ENCODE measurements at places on chromosomes 7 and 10.

DNA sequence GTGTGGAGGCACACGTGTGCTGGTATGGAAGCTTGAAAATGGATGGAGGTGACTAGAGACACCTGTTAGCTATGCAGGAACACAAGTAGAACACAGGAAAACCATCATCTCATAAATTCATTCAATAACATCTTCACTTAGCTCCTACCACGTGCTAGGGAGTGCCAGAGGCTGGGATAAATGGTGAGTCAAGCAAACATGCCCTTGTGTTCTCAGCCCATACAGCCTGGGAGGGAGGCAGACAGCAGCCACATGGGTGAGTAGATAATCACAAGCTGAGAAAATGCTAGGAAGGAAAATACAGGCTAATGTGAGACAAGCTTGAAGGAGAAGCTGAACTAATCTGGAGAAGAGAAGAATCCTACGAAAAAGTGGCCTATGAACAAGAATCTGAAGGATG lies 468.0 kb upstream of the ZMIZ1 start:
- DNase-seq, result peak; percentile 31

DNA sequence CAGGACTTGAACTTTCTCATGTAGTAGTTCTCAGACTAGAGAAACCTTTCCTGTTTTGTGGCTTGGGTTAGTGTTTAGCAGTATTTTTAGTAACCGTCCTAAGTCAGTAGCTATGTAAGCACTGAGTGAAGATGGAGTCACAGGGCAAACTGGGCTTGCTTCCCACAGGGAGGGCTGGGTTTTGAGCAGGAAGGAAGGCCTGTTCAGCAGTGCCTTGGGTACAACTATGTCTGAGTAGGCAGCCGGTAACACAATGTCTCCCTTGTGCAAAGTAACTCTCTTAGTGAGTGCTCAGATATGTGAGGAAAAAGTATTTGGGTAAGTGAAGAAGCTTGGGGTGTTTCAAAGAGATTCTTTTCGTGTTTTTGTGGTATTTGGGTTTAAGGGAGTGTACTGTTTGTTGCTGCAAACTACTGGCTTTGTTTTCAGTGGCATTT lies 96.4 kb downstream of the CCSER2 start:
- peak; percentile 96 for DNase-seq

DNA sequence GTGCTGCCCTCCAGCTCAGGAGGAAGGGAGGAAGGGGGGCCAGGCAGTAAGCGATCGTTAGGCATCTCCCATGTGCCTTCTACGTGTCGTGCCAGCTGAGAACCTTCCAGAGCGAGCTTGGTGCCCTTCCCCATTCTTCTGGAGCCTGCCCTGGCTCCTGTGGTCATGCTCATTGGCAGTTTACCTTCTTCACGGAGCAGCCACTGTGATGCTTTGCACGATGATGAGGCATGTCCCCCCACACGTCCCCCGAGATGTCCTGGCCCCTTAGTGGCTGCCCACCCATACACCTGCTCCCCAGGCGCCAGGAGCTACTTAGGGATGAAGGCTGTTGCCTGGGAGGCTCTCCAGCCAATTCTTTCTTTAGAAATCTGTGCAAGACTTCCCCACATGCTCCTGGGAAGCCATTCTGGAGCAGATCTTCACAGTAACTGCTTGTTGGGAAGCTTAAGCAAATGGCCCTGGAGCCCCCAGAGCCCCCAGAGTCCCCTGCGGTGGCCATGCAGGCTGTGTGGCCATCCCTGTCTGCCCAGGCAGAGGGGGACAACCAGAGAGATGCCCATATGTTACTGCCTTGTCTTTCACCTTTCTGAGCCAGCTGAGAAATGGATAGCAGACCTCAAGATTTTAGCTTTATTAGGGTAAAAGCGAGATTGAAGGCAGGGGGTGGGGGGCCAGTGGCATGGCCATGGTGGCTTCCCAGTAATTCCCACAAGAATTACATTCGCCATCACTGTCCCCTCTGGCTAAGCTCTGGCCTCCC lies 199.0 kb downstream of the EBF3 start:
- DNase-seq, result peak; percentile 17

DNA sequence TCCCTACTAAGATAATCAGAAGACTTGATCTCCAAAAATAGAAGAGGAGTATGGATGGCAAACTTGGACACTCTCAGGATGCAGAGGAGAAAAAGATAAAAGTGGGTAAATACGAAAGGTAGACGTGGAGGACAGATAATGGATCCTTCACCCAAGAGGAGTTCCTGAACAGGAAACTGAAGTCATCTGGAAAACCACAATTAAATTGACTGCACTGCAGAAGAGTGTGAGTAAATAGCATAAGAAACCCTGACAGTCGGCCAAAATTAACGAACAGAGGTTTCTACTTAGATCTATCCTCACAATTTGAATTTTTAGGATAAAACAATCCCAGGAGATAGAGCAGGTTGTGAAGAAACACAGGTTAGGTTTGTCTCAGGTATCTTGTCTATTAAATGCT lies 70.5 kb downstream of the SDK1 start:
- no peak for DNase-seq

DNA sequence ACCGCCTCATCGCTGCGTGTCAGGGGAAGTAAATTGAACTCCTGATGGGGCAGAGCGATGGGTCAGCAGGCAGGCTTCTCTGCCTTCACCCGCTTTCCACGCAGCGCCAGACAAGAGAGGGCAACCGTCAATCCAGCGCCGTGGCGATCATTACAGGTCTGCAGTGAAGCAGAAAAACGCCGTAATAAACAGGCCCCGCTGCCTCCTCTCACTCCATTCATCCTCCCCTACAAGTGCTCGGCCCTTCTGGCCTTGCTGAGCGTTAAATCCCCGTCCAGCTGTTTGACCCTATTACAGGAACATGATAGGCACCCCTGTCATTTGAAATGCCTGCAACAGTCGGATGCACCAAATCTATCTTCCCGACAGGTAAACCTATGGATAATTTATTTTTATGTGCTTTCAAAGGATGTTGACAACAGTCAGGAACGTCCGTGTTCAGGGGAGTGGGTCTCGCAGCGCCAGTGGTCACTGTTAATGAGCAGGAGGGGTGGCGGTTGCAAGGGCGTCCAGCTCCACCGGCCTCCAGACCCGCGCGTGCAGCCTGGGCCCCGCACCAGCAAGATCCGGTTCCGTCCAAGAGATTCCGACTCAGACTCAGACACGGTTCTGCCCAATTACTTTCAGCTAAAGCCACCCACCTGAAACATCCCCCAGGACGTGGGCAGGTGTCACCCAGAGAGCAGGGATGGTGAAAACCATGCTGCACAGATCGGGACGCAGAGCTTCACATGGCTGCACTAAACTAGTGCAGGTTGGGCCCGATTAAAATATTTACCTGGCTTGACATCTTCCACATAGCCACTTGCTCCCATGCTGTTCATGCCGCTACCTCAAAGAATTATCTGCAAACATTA lies 508.0 kb upstream of the MGMT start:
- no peak for DNase-seq

DNA sequence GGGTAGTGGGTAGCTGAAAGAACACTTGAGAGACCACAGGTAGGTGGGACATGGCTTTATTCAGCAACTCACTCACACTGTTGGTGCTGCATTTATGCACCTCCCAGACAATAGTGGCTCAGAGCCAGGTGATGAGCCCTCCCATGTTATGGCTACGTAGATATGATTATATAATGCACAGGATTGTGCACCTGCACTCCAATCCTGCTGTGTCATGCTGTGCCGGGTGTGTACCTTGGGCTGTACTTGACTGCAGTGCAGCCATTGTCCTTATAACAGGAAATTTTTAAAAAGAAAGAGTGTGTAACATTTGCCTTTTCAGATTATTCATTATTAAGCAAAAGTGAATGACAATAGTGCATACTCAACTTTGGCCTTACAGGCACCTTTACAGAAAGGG lies 366.1 kb upstream of the BMPER start:
- no peak for DNase-seq

- no peak for DNase-seq
Observed at GRCh38 chr10:360653-361052, 225.4 kb downstream of the ZMYND11 start.

DNA sequence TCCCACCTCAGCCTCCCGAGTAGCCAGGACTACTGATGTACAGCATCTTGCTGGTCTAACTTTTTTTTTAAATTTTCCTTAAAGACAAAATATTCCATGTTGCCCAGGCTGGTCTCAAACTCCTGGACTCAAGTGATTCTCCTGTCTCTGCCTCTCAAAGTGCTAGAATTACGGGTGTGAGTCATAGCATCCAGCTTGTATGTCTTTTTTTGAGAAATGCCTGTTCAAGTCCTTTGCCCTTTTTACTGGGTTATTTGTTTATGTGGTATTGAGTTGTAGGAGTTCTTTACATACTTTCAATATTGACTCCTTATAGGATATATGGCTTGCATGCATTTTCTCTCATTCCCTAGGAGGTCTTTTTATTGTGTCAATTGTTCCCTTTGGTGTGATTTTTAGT lies 486.4 kb downstream of the MAGI2 start:
- DNase-seq, result no peak

- DNase-seq, result no peak
Observed at GRCh38 chr10:132166216-132166950, 20.4 kb upstream of the DPYSL4 start.

- DNase-seq, result no peak
Observed at GRCh38 chr7:112610636-112611035, 129.8 kb downstream of the LSMEM1 start.

DNA sequence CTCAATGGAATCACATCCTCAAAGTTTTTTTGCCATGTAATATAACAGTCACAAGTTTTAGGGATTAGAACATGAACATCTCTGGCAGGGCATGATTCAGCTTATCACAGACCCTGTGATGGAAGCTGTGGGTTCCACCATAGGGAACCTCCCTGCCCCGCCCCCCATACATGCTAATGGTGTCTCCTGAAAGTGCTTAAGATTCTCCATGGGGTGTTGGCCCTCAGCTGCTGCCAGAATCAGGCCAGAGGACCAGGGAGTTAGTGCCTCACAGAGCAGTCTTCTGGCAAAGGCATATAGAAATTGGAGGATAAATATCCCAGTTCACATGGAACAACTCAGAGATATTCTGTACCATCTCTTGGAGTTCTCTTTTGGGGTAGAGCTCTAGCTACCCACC lies 119.4 kb downstream of the RAB11FIP2 start:
- DNase-seq, result no peak

GRCh38 chr7:17620566-17620965 lies 319.7 kb downstream of the SNX13 start:
- DNase-seq, result no peak

DNA sequence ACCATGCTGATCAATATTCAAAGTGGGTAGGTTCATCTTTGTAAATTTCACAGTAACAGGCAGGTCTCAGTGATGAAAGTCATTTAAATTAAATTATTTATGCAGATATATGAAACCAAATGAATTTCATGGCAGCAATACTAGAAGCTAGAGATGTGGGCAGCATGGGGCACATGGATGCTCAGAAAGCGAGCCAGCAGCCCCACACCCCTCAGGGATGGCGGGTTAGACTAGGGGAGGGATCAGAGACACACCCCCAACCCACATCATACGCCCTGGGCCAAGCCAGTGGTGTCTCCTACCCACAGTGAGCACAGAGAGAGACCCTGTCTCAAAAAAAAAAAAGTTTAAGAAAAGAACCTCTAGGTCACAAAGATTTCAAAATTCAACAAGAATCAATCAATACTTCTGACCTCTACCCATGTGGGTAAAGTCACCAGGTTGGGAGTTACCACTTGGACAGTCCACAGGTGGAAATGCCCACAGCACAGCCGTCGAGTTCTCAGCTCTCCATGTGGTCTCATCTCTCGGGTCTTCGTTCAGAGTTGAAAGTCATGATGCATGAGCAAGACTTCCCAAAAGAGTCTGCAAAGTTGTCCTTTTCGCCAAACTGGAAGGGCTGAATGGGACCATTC lies 79.3 kb upstream of the PPP2R2D start:
- DNase-seq, result peak; percentile 39

DNA sequence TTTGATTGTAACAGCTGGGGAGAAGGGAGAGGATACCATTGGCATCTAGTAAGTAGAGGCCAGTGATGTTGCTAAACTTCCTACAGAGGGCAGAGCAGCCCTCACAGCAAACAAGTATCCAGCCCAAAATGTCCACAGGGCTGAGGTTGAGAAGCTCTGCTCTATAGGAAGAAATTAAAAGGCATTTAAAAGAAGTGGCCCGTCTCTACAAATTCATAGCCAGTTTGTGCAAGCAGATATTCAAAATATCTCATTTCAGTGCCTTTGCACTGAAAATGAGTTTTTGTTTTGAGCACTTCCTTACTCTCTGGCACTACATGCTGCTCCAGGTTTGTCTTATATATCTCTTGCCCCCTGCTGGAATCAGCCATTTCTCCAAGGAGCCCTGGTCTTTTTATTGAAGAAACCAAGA lies 330.0 kb downstream of the BBS9 start:
- peak; percentile 74 for DNase-seq

- DNase-seq, result no peak
Observed at GRCh38 chr7:151601521-151602305, 82.0 kb upstream of the RHEB start.

DNA sequence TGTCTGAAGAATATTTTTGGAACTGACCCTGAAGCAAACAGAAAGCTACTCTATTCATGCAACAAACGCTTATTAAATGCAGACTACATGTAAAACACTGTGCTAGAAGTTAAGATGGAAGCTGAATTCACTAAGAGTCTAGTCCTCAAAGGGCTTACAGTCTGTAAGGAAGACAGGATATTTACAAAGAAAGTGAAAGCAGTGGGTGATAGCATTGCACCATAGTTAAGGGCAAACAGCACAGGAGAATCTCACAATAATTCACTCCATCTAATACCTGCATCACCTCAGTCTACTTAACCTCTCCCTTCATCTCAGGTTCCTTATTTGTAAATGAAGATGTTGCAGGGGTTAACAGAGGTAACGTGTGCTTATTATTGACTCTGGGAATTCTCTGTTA lies 360.0 kb upstream of the AOAH start:
- no peak for DNase-seq

Data from islet precursor cell (in vitro differentiated cells).